Keratinocyte (primary cell): ENCODE measurements at places on chromosomes 1 and 21.

DNA sequence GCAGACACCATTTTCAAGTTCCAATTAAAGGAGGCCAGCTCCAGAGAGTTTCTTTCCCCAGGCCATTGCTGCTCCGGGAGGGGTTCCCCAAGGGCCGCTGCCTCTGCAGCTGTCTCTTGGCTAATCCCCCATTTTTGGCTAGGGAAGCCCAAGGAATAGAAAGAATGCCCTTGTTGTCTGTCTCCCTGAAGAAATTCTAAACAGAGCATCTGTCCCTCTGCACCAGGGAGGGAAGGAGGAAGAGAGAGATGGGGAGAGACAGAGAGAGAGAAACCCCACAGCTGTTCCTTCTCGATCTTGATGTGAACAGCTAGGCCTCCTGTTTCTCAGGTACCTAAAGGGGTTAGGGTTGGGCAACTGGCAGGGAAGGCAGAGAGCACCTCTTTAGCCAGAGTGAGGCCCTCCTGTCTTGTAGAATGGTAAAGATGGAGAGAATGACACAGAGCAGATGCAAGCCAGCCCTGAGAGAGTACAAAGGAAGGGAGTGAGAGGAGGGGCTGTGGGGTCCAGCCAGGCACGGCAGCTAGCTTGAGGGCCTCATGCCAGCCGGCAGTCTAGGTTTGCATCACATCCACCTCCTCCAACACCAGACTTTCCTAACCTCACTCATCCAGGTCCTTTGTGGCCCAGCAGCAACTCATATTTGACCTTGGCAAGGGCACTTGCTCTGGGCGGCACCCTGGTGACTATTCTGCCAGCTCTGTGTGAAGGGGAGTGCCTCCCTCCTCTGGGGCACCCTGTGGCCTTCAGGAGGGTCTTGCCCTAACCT lies 13.1 kb downstream of the OPTC start:
- DNase-seq, result no peak

- DNase-seq, result no peak
Measured at GRCh38 chr1:52947490-52947889, 20.4 kb downstream of the SCP2 start.

DNA sequence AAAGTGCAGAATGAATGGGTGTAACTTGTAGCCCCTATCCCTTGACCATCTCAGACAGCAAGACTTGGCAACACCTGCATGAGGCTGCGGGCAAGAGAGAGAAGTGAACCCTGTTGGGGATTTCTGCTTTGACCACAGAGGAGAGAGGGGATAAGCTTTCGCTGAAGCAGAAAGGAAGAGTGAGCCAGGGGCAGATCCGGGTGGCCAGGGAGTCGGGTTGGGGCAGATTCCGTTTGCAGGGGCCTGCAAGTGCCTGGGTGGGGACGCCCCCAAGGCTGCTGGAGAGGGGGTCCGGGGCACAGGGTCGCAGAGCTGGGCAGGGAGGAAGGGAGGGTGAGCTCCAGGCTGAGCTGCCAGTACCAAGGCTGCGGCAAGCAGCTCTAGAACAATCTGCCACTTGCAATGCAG lies 25.3 kb upstream of the PIK3CD start:
- no peak for DNase-seq

GRCh38 chr1:75506976-75507375 lies 103.9 kb downstream of the SLC44A5 start:
- DNase-seq, result no peak

- no peak for DNase-seq
Measured at GRCh38 chr21:38930853-38931252, 125.1 kb downstream of the ETS2 start.

DNA sequence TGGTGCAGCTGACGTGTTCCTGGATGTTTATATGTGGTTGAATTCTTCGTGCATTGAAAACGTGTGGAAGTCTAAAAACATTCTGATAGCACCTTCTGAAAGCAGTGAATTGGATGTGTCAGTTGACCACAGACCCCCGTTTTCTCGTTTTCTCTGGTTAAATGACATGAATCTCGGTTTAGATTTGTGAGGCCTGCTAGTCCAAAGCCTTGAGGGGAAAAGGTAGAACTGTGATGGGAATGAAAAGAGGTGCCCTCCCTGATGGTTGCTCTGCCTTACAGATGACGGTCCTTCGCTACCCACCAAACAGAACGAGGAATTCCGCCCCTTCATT lies 8.9 kb downstream of the RER1 start:
- DNase-seq, result no peak

GRCh38 chr1:156608036-156608674 lies 6.9 kb upstream of the GPATCH4 start:
- DNase-seq, result no peak

DNA sequence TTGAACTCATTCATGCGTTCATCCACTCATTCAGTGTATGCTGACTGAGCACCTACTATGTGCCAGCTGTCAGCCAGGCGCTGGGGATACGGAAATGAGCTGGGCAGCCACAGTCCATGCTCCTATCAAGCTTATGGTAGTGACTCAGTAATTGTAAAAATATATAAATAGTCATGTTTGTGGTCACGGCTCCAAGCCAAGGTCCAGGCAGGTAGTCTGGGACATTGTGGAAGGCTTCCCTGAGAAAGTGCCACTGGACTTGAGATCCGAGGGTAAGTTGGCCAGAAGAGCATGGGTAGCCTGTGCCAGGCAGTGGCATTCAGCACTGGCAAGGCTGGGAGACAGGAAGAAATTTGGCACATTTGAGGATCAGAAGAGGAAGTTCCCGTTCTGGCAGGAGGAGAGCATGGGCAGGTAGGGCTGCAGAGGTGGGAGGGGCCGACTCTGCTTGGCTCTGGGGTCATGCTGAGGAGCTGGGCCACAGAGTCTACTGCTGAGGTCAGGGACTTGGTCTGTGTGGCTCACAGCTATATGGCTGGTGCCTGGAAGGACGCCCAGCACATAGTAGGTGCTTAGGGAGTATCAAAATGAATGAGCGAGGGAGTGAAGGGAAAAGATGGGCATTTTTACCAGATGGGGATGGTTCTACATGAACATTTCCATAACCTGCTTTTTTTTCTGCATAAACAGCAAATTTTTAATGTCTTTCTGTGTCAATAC lies 6.9 kb downstream of the PTPRF start:
- DNase-seq, result no peak

DNA sequence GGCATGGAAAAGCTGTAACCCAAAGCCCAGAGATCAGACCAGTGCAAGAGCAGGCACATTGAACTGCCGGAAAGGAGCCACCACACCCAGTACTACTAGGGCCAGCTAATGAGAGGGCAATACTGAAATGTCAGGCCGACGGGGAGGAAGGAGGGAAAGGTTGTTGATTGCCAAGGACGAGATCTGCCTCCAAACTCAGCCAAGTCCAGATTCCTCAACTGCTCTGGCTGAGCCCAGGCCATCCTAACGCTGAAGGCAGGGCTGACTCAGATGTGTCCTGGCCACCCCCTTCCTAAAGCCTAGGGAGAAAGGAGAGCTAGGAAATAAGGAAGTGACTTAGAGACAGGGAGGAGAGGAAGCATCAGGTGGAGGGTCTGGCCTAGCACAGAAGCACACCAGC lies 42.1 kb upstream of the IPO9 start:
- DNase-seq, result no peak

- DNase-seq, result no peak
Measured at GRCh38 chr1:87644033-87644578, 315.4 kb downstream of the LMO4 start.

GRCh38 chr1:8238141-8239038 lies 79.5 kb upstream of the SLC45A1 start:
- DNase-seq, result no peak

DNA sequence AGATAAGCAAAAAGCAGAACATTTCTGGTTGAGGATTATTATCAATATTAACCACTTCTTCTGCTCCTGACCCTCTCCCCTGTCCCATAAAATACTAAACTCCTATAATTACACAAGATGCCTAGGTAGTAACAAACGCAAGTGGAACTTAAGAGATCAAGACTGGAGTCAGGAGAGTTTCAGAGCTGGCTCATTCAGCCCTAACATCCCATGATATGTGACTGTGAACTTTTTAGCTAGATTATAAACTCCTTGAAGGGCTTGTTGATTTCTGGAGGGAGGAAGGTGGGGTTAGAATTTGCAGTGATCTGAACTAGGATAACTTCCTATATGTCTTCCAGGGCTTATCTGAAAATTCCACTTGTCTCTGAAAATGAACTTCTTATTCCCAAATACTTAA lies 130.6 kb downstream of the TGFB2 start:
- DNase-seq, result no peak

DNA sequence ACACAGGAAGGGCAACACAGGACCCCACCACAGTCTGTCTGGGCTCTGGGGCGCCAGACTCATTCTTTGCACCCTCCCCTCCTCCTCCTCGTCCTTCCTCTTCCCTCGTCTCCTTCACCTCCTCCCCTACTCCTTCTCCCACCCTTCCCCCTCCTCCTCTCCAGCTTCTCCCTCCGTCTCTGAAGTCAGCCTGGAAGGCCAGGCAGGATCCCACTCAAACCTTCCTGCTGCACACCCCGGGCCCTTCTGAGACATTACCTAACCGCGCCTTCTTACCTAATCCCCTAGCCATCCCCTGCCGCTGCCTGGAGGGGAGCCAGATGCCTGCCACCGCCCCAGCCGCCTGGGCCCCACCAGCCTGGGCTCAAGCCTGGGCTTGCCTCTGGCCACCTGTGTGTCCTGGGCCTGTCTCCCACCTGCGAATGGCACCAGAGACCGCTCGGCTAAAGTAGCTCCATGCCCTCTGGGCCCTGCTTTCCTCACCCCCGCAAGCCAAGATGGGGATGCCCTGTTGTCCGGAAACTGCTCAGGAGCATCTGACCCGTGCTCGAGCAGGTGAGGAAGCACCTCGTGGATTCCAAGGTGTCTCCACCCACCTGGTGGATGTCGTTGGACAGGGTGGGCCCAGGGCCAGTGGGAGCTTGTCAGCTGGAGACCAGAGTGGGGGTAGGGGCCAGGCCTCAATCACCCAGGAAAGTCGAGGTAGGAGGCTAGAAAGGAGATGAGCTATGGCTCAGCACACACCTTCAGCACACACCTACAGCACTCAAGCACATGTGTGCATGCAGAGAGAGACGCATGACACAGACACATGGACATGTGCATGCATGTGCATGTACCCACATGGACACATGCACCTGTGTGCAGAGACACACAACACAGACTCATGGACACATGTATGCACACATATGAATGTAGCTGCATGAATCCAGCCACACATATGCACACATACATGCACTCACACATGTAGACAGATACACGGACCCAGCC lies 31.9 kb downstream of the WNT9A start:
- DNase-seq, result peak; percentile 73

DNA sequence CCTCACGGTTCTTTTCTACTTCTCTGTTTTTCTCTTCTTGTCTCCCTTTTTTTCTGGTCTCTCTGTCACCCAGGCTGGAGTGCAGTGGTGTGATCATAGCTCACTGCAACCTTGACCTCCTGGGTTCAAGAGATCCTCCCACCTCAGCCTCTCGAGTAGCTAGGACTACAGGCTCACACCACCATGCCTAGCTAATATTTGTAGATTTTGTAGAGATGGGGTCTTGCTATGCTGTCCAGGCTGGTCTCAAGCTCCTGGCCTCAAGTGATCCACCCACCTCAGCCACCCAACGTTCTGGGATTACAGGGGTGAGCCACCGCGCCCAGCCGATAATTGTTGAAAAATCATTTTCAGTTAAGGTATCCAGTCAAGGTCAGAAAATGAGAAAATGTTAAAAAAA lies 25.9 kb upstream of the LGALS8 start:
- DNase-seq, result no peak

DNA sequence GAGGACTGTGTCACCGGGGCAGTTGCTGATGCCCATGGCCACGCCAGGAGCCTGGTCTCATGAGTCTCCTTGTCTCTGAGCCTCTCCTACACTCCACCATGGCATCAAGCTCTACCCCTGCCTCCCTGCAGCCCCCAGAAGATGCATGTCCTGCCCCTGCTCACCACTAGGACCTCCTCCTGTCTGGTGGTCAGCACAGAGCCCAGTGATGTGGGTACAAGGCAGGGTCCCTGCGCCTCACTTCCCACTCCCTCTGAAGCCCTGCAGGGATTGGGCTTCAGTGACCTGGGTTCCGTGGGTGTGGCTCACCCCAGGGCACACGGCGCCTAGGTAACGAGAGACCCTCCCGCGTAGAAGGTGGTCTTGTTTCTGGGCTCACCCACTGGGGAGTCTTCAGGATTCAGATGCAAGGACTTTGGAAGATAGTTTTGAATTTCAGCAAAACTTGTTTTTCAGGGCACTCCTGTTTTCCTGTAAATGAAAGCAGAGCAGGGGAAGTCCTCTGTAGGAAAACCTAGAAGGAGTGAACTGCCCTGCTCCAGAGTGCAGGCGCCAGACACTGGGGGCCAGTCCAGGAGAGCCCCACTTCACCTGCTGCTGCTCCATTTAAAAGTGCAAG lies 2.8 kb downstream of the COL18A1 start:
- DNase-seq, result no peak

DNA sequence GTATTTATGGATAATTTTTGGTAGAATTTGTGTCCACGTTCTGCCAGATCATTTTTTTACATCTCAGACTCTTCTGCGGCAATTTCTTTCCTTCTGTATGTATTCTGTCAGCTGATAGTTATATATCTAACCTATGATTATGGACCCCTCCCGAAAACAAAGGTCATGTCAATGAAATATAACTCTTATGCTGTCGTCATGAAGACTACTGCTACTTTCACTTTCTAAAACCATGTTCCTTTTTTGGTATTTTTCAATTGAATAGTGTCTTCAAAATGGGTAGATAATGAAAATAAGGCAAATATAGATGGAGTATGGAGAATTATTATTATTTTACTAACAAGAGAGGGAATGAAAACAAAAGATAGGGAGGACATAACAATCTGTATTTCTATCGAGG lies 3.2 kb downstream of the ANGPTL1 start:
- no peak for DNase-seq

GRCh38 chr1:100631015-100631551 lies 88.5 kb upstream of the VCAM1 start:
- no peak for DNase-seq

DNA sequence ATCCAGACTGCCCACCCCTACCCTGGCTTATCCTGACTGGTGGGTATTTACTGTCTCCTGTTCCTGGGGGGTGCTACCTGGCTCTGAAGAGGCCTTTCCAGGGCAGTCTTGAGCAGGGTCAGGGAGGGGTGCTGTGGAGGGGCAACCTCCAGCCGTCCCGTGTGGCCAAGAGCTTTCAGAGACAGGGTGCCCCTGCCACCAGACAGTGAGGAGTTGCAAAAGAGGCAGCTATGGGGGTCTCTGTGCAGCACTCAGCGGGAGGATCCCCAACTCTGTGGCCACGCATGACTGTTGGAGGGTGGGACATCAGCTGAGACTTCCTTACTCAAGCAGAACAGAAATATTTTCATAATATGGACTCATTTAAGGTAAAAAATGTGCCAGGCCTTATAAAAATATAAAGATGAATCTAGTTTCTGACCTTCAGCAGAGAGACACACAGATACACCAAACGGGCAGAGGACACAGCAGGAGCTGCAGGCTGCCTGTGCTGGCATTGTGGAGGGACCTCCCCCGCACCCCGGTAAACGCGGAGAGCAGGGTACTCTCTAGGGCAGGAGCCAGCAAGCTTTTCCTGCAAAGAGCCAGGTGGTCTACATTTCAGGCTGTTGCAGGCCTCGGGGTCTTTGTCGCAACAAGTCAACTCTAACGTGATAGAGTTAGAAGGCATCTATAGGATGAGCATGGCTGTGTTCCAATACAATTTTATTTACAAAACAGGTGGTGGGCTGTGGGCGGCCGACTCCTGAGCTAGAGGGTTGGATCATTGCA lies 252.6 kb downstream of the RHOU start:
- DNase-seq, result no peak
